ENCODE measurements at places on chromosomes 12 and 14.

DNA sequence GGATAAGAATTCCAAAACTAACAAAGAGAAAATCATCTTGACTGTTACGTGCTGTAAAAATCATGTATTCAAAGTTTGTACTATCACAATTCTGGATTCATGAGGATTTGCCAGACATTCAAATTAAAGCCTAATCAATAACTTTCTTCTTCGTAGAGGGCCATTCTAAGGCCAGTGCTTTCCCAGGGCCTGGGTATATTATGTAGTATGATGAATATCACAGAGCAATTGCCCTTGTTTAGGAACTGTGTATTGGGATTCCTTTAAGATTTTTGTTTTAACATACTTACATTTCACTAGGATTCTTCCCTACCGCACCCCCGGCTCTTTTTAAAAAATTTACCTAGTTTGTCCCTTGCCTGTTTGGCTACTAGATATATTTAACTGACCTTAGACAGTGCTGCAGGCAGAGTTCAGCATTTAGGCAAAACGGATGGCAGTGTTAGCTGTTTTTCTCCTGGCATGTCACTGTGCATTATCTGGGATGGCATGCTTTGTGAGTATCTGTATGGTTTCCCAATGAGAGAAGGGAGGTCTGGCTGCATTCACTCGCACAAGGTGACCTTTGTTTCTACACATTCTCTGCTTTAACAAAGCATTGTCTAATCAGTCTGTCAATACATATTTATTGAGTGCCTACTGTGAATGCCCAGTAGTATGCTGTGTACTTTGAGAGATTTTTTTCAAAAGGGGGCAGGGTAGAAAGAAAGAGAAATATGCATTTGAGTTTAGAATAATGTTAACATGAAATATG is 63.3 kb downstream of the ERC1 start:
- no peak for DNase-seq

- no peak for DNase-seq
These were observed 358.4 kb upstream of the TBX3 start for GRCh38 chr12:115042341-115042740.

- DNase-seq: no peak
These were observed 252.1 kb upstream of the NAV3 start for GRCh38 chr12:77578466-77579220.

DNA sequence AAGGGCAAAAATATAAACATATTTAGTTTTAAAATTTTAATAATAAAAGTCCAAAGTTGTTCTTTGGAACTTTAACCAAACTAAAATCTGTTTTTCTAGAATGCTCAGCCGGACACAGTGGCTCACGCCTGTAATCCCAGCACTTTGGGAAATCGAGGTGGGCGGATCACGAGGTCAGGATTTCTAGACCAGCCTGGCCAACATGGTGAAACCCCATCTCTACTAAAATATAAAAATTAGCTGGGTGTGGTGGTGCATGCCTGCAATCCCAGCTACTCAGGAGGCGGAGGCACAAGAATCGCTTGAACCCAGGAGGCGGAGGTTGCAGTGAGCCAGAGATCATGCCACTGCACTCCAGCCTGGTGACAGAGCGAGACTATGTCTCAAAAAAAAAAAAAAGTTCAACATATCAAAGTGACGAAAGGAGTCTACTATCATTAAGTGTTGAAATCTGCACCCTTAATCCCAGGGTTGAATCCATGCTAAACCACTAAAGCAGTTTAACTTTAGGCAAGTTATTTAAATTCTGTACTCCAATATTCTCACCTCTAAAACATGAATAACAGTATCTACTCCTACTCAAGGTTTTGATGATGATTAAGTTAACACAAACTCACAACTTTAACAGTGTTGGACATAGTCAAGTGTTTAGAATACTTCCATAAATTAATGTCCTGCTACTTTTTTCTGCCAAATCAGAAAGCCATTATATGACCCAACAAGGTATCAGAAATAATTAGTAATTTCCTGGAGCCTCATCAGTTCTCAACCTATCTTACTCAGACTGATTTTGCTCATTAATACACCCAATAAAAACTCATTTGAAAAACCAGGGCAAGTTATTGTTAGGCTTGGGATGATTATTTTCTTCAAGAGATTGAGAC is 11.0 kb downstream of the HNRNPC start:
- no peak for DNase-seq

DNA sequence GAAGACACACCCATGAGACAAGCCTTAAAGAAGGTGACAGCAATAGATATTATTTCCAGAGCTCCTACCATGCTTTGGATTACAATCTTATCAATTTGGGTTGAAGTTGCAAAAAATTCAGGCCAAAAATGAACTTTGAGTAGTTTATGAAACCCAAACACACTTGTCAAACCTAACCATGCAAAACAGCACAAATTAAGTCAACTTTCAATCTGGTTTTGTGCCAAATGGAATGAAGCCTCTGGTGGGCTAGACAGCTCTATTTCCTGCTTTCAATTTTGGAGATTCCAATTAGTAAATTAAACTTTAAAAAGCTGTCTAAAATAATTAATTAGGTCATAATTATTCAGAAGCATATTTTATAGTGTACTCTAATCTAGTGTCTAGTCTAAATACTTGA is 203.4 kb downstream of the SYT1 start:
- DNase-seq: no peak
